ENCODE measurements at places on chromosomes 6 and 20.

DNA sequence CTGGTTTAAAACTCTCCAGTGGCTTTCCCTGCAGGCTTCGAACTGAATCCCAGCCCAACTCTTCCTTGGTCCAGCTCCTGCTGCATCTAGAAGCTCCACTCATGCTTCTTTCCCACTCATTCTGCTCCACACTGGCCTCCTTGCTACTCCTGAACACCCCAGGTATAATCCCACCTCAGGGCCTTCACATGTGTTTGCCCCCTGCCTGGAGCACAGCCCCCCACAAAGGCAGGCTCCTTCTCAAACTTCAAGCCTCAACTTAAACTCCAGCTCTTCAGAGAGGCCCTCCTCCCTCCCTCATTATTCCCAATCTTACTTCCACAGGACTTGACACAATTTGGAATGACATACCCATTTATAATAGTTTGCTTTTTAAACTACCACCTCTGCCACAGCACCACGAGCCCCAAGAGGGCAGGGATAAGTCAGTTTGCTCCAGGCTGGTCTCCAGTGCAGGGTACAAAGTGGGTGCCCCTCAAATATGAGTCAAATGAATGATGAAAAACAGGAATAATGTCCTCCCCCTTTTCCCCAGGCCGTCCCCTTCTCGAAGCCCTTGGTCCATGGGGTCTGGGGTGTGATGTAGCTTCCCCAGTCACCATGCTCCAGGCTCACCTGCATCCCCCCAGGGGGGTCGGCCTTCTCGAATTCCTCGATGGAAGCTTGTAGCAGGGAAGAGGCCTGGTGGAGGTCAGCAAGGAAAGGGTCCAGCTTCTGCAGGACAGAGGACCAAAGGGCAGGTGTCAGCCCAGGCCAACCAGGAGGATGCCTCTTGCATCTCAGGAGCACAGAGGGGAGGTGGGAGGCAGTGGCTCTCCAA lies 37.4 kb downstream of the KIAA1755 start:
- no peak for DNase-seq

- no peak for DNase-seq
Observed at GRCh38 chr6:45458672-45459071, 80.9 kb upstream of the SUPT3H start.

DNA sequence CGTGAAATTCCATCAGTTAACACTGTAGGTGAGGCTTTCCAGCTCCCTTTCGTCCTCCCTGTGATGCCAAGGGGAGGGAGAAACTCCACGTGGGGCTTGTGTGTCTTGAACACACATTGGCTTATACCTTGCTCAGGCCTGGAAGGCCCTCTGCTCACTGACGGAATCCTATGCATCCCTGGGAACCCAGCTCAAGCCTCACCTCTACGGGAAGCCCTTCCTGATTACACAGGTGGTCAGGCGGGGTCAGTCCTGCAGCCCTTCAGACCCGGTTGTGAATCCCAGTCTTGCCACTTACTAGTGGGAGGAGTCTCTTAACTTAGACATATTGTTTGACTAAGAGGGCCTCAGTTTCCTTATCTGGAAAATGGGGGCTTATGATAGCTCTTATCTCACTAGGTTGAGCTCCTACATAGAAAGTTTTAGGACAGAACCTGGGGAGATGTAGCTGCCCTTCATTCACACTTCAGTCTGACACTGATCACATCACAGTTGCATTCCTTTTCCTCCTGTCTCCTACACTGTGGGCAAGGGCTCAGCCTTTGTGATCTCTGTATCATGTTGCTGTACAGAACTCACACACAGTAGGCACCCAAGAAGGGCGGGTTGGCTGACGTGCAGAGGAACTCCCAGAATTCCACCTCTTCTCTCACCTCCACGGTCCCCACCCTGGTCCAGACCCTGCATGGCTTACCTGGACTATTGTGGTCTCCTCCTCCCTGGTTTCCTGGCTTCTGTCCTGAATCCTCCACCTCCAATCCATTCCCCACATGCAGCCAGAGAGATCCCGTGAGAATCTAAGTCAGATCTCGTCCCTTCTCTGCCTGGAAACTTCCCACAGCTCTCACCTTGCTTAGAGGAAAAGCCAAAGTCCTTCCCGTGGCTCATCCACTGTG lies 129.6 kb downstream of the CEBPB start:
- no peak for DNase-seq

DNA sequence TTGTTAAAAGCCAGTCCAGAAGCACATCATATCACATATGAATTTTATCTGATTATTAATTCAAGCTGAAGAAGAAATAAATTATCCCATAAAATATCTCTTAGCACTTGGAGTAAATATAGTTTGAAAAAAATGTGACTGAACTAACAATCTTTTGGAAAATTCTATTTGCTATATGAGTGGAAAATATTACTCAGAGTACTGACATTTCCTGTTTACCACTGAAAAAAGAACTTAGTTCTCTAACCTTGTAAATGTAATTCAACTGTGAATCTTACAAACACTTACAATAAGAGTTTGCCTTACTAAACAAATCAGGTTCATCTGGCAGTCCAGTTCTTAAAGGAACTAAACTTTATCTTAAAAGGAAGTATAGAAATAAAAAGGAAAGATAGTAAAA lies 44.2 kb downstream of the MOXD1 start:
- DNase-seq: no peak

GRCh38 chr6:30156262-30156599 lies 4.8 kb downstream of the TRIM10 start:
- DNase-seq: no peak

- DNase-seq: no peak
Observed at GRCh38 chr6:18101873-18102272, 20.6 kb downstream of the NHLRC1 start.

- DNase-seq: no peak
Observed at GRCh38 chr20:3315136-3315535, 76.1 kb upstream of the SLC4A11 start.

- DNase-seq: peak; percentile 22
Observed at GRCh38 chr6:11251553-11252360, 19.3 kb upstream of the NEDD9 start.

DNA sequence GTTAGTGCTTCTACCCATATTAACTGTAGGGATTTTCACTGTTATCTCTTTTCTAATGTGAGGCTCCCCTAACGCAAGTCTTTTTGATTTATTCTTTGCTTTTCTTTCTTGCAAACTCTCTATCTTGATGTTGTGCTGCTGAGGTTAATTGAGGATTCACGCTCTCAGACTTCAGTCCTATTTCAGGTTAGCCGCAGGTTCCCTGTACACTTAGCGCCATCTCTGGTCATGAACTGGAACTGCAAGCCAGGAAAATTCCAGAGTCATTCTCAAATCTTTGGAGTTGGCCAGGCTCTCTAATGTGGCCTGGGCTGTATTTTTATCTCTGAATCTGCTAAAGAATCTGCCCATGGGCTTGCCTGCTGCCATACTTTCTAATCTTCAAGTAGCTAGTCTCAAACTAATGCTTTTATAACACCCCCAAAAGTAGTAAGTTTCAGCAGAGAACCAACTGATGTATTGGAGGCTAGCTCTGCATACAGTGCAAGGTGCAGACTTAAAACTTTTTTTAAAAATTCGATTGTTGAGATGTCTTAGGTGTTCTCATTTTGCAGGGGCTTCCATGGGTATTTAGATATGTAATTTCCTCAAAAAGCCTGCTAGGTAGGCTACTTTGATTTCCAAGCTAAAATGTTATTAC lies 91.1 kb upstream of the OPRM1 start:
- no peak for DNase-seq

DNA sequence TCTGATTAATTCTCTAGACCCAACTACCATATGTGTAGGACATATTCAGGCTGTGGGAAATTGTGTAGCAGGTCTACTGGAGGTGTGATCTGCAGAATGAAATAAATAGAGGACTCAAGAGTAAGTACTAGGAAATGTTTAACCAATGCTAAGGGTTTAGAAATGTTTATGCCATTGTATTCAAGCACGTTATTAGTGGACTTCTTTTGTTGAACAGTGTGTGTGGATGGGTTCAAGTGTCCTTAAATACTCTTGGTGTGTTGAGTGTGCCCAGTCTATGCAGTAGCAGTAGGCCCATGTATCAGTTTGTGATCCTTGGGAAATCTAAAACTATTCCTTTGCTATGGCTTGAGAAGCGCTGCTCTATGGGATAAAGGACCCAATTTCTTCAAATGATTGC lies 112.1 kb downstream of the FARS2 start:
- no peak for DNase-seq

DNA sequence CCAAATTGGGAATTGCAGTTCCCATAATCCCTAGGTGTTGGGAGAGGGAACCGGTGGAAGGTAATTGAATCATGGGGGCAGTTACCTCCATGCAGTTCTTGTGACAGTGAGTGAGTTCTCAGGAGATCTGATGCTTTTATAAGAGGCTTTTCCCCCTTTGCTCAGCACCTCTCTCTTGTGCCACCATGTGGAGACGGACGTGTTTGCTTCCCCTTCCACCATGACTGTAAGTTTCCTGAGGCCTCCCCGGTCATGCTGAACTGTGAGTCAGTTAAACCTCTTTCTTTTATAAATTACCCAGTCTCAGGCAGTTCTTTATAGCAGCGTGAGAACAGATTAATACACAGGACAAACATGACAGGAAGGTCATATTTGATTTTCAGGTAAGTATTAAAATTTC lies 25.3 kb upstream of the HECA start:
- DNase-seq: no peak

GRCh38 chr6:35048031-35048613 lies 93.0 kb downstream of the TCP11 start:
- peak; percentile 38 for DNase-seq

DNA sequence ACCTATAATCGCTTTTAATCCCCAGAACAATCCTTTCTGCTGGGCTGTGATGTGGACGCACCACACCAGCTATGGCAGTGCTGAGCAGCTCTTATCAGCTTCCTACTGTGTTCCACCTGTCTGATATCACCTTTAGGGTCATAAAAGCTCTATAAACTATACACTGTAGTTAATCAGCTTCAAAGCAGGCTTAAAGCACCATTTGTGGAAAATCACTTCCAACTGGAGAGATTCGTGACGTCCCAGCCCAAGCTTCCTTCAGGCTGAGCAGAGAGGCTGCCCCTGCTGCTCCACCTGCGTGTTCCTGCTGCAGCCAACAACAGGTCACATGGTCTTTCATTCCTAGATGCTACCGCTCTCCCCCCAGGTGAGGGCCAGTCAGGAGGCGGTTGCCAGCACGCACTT lies 156.5 kb downstream of the SMOC2 start:
- no peak for DNase-seq

GRCh38 chr6:40334496-40335270 lies 252.5 kb downstream of the LRFN2 start:
- no peak for DNase-seq

DNA sequence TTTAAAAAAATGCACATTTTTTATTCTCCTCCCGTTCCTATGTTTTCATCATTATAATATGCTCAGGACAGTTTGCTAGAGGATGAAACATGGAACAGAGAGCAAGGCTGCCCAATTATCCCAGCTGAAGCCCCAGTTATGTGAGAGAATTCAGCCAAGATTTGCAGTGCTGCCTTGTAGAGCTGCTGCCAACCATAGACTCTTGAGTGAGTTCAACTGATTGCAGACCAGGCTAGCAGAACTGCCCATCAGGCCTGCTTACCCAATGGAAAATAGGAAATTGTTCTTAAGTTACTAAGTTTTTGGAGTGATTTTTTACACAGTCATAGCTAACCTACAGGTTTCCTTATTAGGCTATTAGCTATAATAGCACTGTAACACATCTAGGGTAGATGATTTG lies 128.7 kb upstream of the VGLL2 start:
- no peak for DNase-seq

- DNase-seq: no peak
Observed at GRCh38 chr20:57665589-57665971, 44.2 kb downstream of the PMEPA1 start.

GRCh38 chr20:50659975-50660670 lies 31.2 kb downstream of the RIPOR3 start:
- no peak for DNase-seq

- no peak for DNase-seq
Observed at GRCh38 chr20:50488236-50488806, 21.9 kb upstream of the PTPN1 start.

DNA sequence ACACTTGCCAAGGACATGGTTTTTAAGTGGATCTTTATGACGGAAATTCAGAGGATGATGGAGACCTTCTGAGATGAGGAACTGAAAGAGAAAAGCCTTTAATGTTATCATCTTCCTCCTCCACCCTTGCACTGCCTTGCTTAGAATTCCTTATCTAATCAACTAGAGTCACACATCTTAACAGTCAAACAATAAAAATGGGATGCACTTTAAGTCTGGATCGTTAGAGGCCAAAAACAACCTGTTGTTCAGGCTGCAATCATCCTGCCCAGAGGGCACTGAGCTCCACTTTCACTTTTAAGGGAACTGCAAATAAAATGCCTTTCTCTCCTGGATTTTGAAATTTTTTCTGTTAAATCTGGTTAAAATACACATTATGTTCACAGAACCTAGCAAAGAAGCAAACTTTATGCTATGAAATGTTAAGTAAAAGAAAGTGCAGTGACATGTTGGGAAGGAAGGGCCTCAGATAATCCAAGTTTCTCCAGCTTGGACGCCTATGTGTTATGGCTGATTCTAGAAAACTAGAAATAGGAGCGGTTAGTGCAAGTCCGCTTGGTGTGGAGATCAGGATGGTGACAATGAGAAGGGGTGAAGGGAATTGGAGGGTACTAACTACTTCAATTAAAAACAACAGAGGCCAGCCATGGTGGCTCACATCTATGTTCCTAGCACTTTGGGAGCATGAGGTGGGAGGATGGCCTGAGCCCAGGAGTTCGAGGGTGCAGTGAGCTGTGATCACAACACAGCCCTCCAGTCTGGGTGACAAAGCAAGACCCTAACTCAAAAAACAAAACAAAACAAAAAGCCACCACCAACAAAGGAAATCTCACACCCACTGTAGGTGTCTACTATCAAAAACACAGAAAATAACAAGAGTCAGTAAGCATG lies 66.4 kb upstream of the KIF13A start:
- DNase-seq: no peak

GRCh38 chr6:3825851-3826581 lies 23.2 kb upstream of the FAM50B start:
- no peak for DNase-seq
